ENCODE measurements at places on chromosomes 16 and 17. TPM values are rescaled to one million over a fixed set of nuclear protein-coding genes. Genes with fewer than 3 reads are reported as not detected.

Gene PYDC1
- total RNA-seq, result 9.5 TPM

Gene ZG16
- not detected for total RNA-seq

Gene AIPL1
- total RNA-seq, result 0.46 TPM

Gene GINS2
- 38.0 TPM for total RNA-seq

- H3K4me1 ChIP-seq, result peaks cover 6% of the 10 kb centered on the region
- peaks cover 3% of the 10 kb centered on the region for H3K27me3 ChIP-seq
- no peak for DNase-seq
- H3K36me3 ChIP-seq, result no peaks in the 10 kb centered on the region
These were observed 12.5 kb downstream of the TMEM114 start for GRCh38 chr16:8577678-8578304.

- no peaks in the 10 kb centered on the region for H3K27me3 ChIP-seq
- H3K4me3 ChIP-seq, result no peak overlapping the region
- H3K4me1 ChIP-seq, result no peaks in the 10 kb centered on the region
- no peaks in the 10 kb centered on the region for H3K36me3 ChIP-seq
- no peak for DNase-seq
- H3K27ac ChIP-seq, result no peak overlapping the region
These were observed 64.8 kb downstream of the C16orf95 start for GRCh38 chr16:87252269-87252970.

DNA sequence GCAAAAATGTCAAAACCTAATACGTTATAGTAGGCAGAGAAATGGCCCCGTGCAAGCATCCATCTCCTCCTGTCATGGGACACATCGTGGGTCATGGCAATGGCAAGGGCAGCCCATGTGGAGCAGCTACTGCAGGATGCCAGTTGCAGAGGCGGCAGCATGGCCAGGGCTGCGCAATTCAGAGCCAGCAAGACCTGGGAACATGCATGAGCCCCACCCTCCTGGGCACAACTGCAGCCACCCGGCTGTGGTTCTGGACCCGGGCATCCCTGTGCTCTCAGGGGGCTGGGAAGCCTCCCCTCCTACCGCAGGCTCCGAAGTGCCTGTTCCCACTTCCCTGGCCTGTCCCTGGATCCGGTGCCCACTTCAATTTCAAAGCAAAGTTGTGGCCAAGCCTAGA is 203.6 kb downstream of the CPPED1 start:
- no peaks in the 10 kb centered on the region for H3K36me3 ChIP-seq
- H3K4me3 ChIP-seq, result no peak overlapping the region
- no peaks in the 10 kb centered on the region for H3K4me1 ChIP-seq
- no peak for DNase-seq
- H3K27ac ChIP-seq, result no peak overlapping the region

DNA sequence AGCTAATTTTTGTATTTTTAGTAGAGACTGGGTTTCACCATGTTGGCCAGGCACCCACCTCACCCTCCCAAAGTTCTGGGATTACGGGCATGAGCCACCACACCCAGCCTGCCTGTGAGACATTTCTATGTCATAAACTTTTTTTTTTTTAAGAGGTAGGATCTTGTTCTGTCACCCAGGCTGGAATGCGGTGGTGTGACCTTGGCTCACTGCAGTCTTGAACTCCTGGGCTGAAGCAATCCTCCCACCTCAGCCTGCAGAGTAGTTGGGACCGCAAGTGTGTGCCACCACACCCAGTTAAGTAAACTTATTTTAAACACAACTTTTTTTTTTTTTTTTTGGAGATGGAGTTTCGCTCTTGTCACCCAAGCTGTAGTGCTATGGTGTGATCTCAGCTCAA is 47.2 kb downstream of the SCNN1G start:
- H3K4me3 ChIP-seq, result no peak overlapping the region
- no peak for DNase-seq
- H3K27me3 ChIP-seq, result peaks cover 3% of the 10 kb centered on the region
- H3K27ac ChIP-seq, result no peak overlapping the region

DNA sequence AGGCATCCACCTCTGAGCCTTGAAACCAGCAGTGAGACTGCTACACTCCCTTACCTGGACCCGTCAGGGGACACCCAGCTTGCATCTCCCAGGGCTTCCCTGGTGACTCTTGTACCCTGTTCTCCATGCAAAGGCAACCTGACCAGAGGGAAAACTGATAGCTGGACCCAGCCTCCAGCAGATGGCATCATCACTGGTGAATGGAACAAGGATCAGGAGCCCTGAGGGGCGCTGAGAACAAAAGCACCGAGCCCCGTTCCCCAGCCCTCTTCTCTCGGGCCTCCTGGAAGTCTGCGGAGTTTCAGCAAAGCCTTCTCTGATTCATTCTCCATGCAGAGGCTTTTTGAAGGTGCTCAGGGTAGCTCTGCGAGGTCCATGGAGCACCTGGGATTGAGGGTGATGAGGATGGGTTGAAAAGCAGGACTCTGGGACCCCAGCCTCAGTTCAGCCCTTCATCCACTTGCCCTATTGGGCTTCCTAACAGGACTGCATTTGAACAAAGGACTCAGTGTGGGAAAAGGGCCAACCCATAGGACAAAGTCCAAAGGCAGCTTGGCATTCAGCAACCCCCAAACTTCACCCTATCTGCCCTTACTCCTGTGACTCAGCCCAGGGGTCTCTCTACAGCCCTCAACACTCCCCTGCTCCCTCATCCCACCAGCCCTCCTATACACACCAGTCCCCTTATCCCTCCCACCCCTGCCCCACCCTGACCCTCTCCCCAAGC is 45.0 kb upstream of the LHX1 start:
- no peaks in the 10 kb centered on the region for H3K27me3 ChIP-seq
- H3K36me3 ChIP-seq, result no peaks in the 10 kb centered on the region
- DNase-seq, result no peak
- no peak overlapping the region for H3K4me3 ChIP-seq
- no peak overlapping the region for H3K27ac ChIP-seq
- peaks cover 6% of the 10 kb centered on the region for H3K4me1 ChIP-seq

DNA sequence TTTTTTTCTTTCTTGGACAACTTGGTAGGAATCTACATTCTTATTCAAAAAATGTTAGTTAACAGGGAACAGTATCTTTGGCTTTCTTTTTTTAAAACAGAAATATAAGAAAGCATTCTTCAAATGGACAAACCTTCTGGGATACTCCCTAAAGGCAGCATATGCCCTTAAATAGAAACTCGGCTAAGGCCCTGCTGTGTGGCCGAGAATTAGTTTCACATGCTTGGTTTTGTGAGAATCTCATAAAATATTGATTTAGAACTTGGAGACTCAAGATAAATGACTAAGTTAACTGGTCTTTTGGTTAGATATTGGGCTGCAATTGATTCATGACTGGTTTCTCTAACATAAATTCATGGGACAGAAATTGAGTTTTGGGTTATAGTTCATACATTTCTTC is 359.9 kb upstream of the XYLT1 start:
- H3K27me3 ChIP-seq, result no peaks in the 10 kb centered on the region
- H3K4me1 ChIP-seq, result peaks cover 6% of the 10 kb centered on the region
- H3K4me3 ChIP-seq, result no peak overlapping the region
- no peak for DNase-seq
- no peaks in the 10 kb centered on the region for H3K36me3 ChIP-seq
- no peak overlapping the region for H3K27ac ChIP-seq

- peaks cover 18% of the 10 kb centered on the region for H3K36me3 ChIP-seq
- DNase-seq, result no peak
- H3K27me3 ChIP-seq, result no peaks in the 10 kb centered on the region
- H3K27ac ChIP-seq, result peak overlapping the region; percentile 33
These were observed 6.6 kb downstream of the SEC14L1 start for GRCh38 chr17:77147357-77147801.

DNA sequence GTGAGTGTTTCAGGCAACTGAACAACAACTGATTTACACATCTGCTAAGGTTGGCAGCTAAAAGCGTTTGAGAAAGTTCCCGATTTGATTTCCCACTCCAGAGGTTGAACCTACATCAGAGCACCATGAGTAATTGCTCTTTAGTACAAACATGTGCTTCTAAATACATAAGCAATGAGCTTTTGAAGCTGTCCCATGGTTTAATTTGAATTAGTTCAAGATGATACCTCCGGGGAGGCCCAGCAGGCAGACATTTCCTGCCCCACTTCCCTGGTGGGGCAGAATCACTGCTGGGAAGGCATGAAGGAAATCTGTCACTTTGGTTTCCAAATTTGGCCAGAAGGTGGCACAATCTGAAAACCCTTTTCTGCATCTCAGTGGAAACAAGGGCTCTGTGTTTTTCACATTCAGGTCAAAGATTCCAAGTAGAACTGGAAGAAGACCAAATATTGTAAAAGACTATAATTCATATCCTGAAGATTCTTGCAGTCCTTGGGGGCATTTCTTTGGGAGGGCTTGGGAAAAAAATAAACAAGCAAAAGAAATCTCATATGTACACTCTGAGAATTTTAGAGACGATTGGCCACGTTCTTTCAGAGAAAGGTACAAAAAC is 176.2 kb upstream of the FAM20A start:
- peaks cover 4% of the 10 kb centered on the region for H3K4me1 ChIP-seq
- H3K27me3 ChIP-seq, result no peaks in the 10 kb centered on the region
- DNase-seq, result peak; percentile 41
- peaks cover 9% of the 10 kb centered on the region for H3K36me3 ChIP-seq
- H3K4me3 ChIP-seq, result no peak overlapping the region

- H3K27me3 ChIP-seq, result no peaks in the 10 kb centered on the region
- H3K27ac ChIP-seq, result no peak overlapping the region
- DNase-seq, result no peak
- no peak overlapping the region for H3K4me3 ChIP-seq
- no peaks in the 10 kb centered on the region for H3K36me3 ChIP-seq
- no peaks in the 10 kb centered on the region for H3K4me1 ChIP-seq
These were observed 394.8 kb downstream of the KCNJ2 start for GRCh38 chr17:70564006-70564620.

- H3K4me1 ChIP-seq, result peaks cover 12% of the 10 kb centered on the region
- H3K27me3 ChIP-seq, result no peaks in the 10 kb centered on the region
- H3K36me3 ChIP-seq, result no peaks in the 10 kb centered on the region
- H3K4me3 ChIP-seq, result no peak overlapping the region
- H3K27ac ChIP-seq, result no peak overlapping the region
These were observed 15.9 kb upstream of the TBX2 start for GRCh38 chr17:61383689-61384201.

GRCh38 chr16:50224286-50224685 is 42.1 kb upstream of the ADCY7 start:
- no peaks in the 10 kb centered on the region for H3K4me1 ChIP-seq
- H3K36me3 ChIP-seq, result peaks cover 24% of the 10 kb centered on the region
- no peaks in the 10 kb centered on the region for H3K27me3 ChIP-seq
- no peak for DNase-seq
- H3K27ac ChIP-seq, result no peak overlapping the region
- no peak overlapping the region for H3K4me3 ChIP-seq

GRCh38 chr16:74315059-74315458 is 18.4 kb downstream of the PSMD7 start:
- no peak for DNase-seq
- H3K4me1 ChIP-seq, result no peaks in the 10 kb centered on the region
- no peaks in the 10 kb centered on the region for H3K27me3 ChIP-seq
- no peak overlapping the region for H3K27ac ChIP-seq
- H3K4me3 ChIP-seq, result no peak overlapping the region
- peaks cover 7% of the 10 kb centered on the region for H3K36me3 ChIP-seq

Gene C17orf113
- total RNA-seq, result 2.8 TPM

Gene MEOX1
- total RNA-seq, result not detected

- peaks cover 86% of the 10 kb centered on the region for H3K36me3 ChIP-seq
- no peaks in the 10 kb centered on the region for H3K4me1 ChIP-seq
- no peaks in the 10 kb centered on the region for H3K27me3 ChIP-seq
- no peak for DNase-seq
- H3K4me3 ChIP-seq, result no peak overlapping the region
These were observed 5.7 kb upstream of the EXOSC6 start for GRCh38 chr16:70257391-70257790.

Gene HP
- total RNA-seq, result 20.6 TPM

Gene FKBP10
- total RNA-seq, result 243 TPM

Gene TMUB2
- total RNA-seq, result 21.9 TPM

Gene ARL5C
- not detected for total RNA-seq

GRCh38 chr17:79029327-79030009 is 5.5 kb downstream of the C1QTNF1 start:
- H3K36me3 ChIP-seq, result no peaks in the 10 kb centered on the region
- H3K27me3 ChIP-seq, result peaks cover 51% of the 10 kb centered on the region
- H3K4me1 ChIP-seq, result peaks cover 9% of the 10 kb centered on the region
- no peak overlapping the region for H3K4me3 ChIP-seq
- no peak overlapping the region for H3K27ac ChIP-seq

GRCh38 chr16:19860166-19861041 is 24.2 kb downstream of the GPRC5B start:
- H3K36me3 ChIP-seq, result peaks cover 51% of the 10 kb centered on the region
- H3K27me3 ChIP-seq, result no peaks in the 10 kb centered on the region
- peak overlapping the region; percentile 100 for H3K27ac ChIP-seq
- H3K4me3 ChIP-seq, result peak overlapping the region; percentile 51
- H3K4me1 ChIP-seq, result peaks cover 87% of the 10 kb centered on the region

DNA sequence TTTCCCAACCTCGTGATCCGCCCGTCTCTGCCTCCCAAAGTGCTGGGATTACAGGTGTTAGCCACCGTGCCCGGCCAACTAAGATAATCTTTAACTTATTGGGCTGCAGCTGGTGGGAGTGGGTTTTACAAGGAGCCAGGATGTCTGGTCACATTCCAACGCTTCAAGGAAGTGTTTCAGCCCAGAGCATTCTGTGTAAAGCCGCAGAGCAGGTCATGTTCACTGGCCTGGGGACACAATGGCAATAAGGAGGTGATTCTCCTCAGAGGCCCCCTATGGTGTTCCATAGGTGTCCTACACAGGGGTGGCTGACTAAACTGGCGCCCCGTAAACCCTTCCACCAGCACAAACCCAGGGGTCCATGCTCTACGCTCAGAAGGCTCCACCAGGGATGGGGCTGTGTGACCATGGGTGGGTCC is 1.2 kb downstream of the QPRT start:
- no peak for DNase-seq
- peaks cover 37% of the 10 kb centered on the region for H3K4me1 ChIP-seq
- H3K27ac ChIP-seq, result peak overlapping the region; percentile 100
- H3K36me3 ChIP-seq, result peaks cover 37% of the 10 kb centered on the region
- peak overlapping the region; percentile 91 for H3K4me3 ChIP-seq

DNA sequence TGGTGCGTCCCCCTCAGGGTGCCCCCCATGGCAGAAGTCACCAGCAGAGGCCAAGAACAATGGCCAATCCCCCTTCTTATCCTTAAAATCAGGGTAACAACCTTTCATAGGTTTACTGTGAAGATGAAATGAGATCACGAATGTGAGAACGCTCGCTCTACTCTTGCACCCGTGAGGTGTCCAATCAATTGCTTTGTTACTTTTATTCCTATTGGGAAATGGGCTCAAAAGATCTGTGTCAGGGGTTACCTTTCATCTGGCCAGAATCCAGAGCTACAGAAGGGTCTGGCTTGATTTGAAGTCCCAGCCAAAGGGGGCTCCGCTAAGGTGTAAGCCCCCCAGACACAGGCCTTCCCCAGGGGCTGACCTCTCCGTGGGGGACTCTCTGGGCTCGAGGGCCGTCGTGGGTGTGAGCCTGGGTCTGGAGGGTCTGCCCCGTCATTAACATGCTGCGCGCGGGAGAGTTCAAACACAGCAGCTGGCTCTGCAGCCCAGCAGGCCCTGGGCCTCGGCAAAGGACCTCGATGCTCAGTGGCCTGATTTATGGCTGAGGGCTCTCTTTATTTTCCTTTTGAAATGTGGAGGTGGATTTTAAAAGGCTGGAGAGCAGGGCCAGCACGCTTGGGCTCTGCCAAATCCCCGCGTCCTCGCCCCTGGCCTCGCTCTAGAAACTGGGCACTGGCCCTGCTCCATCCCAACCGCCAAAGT is 10.4 kb downstream of the ABR start:
- no peaks in the 10 kb centered on the region for H3K4me1 ChIP-seq
- no peaks in the 10 kb centered on the region for H3K36me3 ChIP-seq
- no peak overlapping the region for H3K27ac ChIP-seq
- DNase-seq, result no peak

- H3K27me3 ChIP-seq, result no peaks in the 10 kb centered on the region
- H3K27ac ChIP-seq, result no peak overlapping the region
- no peak for DNase-seq
- no peak overlapping the region for H3K4me3 ChIP-seq
- H3K4me1 ChIP-seq, result no peaks in the 10 kb centered on the region
These were observed 33.1 kb downstream of the CHCT1 start for GRCh38 chr17:60455378-60455777.
